ENCODE measurements at places on chromosomes 16 and 17. TPM values are rescaled to one million over a fixed set of nuclear protein-coding genes. Genes with fewer than 3 reads are reported as not detected.
A peak's percentile ranks its signal among the peaks of the same experiment; 100 is the strongest.

DNA sequence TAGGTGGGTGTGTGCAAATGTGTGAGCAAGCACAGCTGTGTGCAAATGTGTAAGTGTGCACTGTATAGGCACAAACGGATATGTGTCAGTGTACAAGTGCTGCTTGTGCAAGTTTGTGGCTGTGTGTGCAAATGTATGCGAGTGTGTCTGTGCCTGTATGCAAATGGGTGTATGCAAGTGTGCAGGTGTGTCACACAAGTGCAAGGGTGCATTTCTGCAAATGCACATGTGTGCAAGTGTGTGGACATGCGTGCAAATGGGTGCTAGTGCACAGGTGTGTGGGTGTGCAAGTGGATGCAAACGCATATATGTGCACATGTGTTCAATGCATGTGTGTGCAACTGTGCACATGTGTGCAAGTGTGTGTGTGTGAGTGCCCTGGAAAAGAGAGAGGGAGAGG, 76.5 kb upstream of the TNRC6C start:
- H3K4me3 ChIP-seq: no peak overlapping the region
- H3K36me3 ChIP-seq: no peaks in the 10 kb centered on the region
- H3K4me1 ChIP-seq: no peaks in the 10 kb centered on the region

DNA sequence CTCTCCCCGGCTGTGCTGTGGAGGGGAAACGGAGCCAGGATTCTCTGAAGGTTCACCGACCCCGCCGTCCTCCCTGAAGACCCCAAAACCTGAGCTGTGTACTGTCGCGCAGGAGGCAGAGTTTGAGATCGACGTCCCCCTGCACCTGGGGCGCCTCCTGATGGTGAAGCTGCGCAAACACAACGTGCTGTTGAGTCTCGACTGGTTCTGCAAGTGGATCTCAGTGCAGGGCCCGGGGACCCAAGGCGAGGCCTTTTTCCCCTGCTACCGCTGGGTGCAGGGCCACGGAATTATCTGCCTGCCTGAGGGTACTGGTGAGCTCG, 62.6 kb upstream of the TEKT1 start:
- H3K4me3 ChIP-seq: peak overlapping the region; percentile 65
- H3K27me3 ChIP-seq: no peaks in the 10 kb centered on the region
- H3K27ac ChIP-seq: no peak overlapping the region

GRCh38 chr17:82299452-82299851, 18.0 kb downstream of the CD7 start:
- H3K36me3 ChIP-seq: no peaks in the 10 kb centered on the region
- no peak overlapping the region for H3K27ac ChIP-seq
- no peak overlapping the region for H3K4me3 ChIP-seq
- no peaks in the 10 kb centered on the region for H3K27me3 ChIP-seq
- peak; percentile 76 for DNase-seq

DNA sequence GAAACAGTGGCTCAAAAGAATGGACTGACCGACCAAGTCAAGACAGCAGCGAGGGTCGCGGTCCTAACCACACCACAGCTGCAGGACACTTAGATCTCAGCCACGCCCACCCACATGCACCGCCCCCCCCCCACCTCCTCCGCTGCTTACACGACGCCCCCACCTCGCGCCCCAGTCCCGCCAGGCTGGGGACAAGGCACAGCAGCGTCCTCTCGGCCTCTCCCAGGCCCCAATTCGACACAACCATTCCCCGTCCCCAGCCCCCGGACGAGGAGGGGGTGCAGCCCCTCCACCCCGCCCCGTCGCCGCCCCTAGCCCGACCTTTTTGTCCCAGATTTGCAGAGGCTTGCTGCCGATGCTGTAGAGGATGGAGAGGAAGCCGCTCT, 477 bp downstream of the CFAP20 start:
- peak; percentile 54 for DNase-seq
- H3K27ac ChIP-seq: no peak overlapping the region
- no peaks in the 10 kb centered on the region for H3K27me3 ChIP-seq
- H3K4me1 ChIP-seq: peaks cover 10% of the 10 kb centered on the region

DNA sequence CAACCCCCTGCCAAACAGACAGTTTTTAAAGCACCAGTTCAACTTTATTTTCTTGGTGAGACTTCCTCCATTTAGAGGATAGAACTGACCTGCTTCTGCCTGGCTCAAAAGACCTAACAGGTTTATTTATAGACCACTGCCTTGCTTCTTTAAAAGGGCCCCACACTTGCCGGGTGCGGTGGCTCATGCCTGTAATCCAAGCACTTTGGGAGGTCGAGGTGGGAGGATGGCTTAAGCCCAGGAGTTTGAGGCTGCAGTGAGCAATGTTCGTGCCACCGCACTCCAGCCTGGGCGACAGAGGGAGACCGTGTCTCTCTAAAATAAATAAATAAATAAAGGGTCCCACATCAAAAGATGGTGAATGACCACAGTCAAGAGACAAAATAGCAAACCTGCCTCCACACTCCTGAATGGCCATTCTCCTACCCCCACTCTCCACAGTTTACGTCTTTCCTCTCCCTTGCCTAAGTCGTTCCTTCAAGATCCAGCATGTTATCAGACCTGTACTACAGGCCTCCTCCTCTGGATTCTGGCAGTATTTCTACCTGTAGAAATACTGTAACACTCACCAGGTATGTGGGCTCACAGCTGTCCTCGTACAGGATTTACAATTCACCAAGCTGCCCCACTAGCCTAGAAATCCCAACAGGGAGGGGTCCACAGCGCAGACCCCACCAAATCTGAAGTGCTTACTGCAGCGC, 95.6 kb downstream of the SMG6 start:
- no peaks in the 10 kb centered on the region for H3K36me3 ChIP-seq
- peaks cover 4% of the 10 kb centered on the region for H3K4me1 ChIP-seq
- no peaks in the 10 kb centered on the region for H3K27me3 ChIP-seq
- DNase-seq: no peak

GRCh38 chr16:30076276-30076791, 540 bp downstream of the PPP4C start:
- no peak overlapping the region for H3K27ac ChIP-seq
- H3K27me3 ChIP-seq: no peaks in the 10 kb centered on the region
- DNase-seq: no peak
- peak overlapping the region; percentile 93 for H3K4me3 ChIP-seq
- H3K4me1 ChIP-seq: no peaks in the 10 kb centered on the region

The NT5M gene
- 6.6 TPM for total RNA-seq

The C17orf78 gene
- total RNA-seq: not detected

The CCL8 gene
- not detected for total RNA-seq

The SP6 gene
- total RNA-seq: 0.90 TPM

The TUFM gene
- total RNA-seq: 208 TPM
